ENCODE measurements at places on chromosomes 7 and 10.

DNA sequence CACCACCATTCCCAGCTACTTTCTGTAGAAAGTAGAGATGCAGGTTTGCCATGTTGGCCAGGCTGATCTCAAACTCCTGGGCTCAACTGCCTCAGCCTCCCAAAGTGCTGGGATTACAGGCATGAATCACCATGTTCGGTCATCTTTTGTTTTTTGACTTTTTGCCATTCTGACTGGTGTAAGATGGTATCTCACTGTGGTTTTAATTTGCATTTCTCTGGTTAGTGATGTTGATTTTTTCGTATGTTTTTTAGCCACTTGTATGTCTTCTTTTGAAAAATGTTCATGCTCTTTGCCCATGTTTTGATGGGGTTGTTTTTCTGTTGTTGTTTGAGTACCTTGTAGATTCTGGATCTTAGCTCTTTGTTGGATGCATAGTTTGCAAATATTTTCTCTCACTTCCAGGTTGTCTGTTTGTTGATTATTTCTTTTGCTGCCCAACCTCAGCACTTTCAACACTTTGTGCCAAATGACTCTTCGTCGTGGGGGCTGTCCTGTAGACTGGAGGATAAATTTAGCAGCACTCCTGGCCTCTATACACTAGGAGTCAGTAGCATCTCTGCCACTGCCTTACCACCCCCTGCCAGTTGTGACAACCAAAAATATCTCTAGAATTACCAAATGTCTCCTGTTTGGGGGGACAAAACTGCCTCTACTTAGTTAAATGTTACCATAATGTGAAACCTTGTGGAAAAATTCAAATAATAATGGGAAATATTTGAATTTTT, 6.5 kb upstream of the CPED1 start:
- no peak for DNase-seq

DNA sequence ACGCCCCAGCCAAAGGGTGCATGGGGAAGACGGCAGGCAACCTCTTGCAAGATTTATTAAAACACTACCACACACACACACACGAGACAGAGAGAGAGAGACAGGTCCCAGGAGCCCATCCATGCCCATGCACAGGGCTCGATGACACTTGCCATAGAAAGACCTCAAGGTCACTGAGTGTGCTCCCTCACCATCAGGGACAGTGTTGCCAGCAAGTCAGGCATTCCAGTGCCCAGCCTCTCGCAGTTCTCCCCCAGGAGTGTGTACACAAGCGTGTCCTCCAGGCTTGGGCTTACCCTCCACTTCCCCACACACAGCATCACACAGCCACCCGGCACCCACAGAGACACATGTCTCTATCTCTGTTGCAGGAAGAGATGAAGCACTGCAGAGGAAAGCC, 46.8 kb upstream of the SLF2 start:
- DNase-seq: no peak

DNA sequence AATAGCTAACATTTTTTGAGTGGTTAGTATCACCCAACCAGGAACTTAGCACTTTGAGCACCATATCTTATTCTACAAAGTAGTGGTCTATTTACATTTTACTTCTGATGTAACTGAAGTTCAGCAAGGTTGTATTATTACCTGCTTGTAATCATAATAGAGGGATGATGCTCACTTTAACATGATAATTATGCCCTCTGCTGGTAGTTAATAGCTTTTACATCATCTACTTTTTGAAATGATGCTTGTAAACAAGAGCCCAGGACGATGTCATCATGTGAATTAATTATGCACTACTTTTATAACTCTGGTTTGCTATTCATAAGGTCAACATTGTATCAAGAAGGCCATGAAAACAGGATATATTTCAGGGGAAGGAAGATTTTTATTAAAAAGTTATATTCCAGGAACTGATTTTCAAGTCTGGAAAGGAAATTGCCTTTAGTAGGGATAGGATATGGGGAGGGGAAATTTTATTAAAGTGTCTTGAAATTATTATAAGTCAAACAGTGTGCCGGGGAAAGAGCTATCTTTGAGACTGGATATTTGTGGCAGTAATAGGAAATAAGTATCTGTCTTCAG, 80.3 kb upstream of the SCIN start:
- DNase-seq: peak; percentile 11

- DNase-seq: no peak
These were observed 49.5 kb upstream of the ZNF746 start for GRCh38 chr7:149547126-149547525.

DNA sequence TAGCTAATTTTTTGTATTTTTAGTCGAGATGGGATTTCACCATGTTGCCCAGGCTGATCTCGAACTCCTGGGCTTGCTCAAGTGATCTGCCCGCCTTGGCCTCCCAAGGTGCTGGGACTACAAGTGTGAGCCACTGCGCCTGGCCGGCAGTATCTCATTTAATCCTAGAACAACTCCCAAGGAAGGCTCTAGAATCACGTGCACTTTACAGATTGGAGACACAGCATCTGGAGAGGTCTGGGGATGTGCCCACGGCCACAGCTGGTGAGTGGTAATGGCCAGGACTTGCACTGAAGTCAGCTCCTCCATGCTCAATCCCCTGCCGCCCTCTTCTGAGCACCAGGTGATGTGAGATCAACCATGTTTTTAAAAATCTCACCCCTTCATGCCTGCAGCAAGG, 43.1 kb downstream of the CARD11 start:
- no peak for DNase-seq

GRCh38 chr10:36256948-36257356, 614.9 kb upstream of the FZD8 start:
- DNase-seq: no peak

DNA sequence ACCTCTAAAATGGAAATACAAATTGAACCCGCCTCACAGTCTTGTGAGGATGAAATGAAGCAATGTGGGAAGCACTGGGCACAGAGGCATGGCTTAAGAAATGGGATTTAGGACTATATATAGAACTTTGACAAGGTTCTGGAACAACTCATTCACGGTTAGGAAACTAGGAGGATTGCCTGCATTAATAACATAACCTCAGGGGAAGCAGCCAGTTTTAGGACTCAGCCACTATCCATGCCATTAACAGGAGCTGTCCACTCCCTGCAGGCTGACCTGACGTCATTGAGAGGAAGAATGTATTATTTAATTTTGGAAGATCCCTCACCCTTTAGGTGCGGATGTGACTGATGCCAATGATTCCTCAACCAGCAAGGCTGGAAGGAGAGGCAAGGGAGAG, 34.8 kb downstream of the ITGB8 start:
- no peak for DNase-seq

- DNase-seq: no peak
These were observed 220.3 kb downstream of the ARL4A start for GRCh38 chr7:12907774-12908173.

DNA sequence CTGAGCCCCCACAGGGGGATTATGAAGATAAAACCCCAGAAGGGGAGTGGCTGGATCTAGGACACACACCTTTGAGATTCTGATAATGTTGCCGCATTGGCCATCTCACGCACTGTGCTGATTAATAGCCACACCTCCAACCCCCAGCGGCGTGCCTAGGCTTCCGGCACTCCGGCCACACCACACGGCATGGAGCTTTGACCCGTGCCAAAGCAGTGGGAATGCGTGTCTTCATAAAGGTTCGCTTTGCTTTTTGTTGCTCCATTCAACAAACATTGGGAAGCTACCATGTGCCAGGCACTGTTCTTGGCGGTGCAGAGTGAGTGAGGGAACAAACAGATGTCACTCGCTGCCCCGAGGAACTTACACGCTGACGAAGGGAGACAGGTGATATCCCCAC, 117.6 kb downstream of the TCERG1L start:
- DNase-seq: no peak

GRCh38 chr10:123804716-123805115, 86.9 kb downstream of the CPXM2 start:
- no peak for DNase-seq

DNA sequence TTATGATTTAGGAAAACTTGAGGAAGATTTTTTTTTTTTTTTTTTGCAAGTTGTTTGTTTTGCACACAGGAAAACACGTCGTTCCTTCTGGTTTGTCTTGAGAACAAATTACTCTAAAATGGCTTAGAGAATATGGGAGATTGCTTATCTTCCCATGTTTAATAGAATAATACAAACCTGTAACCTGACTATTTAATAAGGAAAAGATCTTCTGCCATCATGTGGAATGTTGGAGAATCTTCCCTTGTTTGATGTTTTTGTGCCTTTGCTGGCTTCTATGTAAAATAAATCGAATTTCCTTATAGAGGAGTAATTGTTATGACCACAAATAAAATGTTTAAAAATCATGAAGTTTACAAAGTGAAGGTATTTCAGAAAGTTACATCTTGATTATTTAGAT, 818.8 kb downstream of the GATA3 start:
- no peak for DNase-seq

DNA sequence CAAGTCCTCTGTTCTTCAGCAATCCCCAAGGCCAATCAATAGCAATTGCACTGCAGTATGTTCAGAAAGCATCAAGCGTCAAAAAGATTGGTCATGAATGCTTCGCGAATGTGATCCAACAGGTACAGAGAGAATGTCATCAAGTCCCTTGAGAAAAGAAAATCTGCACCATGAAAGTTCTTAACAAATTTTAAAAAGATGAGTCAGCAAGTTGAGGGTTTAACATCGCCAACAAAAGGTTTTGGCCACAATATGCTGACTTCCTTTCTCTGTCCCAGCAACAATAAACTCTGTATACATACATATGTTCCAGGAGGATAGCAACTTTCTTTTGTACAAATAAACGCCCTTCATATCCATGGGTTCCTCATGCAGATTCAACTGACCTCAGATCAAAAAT, 168.5 kb upstream of the C7orf33 start:
- DNase-seq: no peak

DNA sequence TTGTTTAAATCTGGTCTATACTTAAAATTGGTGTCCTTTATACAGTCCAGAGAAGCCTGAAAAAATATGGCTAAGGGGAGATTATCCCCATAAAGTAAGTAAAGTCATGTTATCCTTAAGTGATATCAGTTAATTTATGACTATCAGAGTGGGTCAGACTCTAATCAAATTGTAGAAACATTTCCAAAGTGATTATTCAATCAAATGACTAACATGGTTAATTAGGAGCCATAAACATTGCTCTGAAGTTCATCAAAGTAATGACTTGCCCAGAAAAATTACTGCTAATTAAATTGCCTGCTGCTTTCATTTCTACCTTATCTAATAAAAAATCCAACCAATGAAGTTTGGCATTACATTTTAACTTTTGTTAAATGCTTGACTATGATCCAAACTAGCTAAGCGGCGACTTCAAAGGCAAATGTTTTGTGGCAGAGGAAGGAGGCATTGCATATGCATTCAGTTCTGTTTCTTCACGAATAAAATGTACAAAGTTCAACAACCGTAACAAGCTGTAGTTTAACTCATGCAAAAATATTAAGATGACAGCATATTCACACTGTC, 76.7 kb downstream of the ETV1 start:
- no peak for DNase-seq

GRCh38 chr10:59055045-59055444, 121.4 kb upstream of the PHYHIPL start:
- DNase-seq: no peak

- DNase-seq: peak; percentile 36
These were observed 327.3 kb downstream of the PHTF2 start for GRCh38 chr7:78125884-78126283.

- peak; percentile 54 for DNase-seq
These were observed 4.1 kb upstream of the NT5C2 start for GRCh38 chr10:103197174-103197573.

DNA sequence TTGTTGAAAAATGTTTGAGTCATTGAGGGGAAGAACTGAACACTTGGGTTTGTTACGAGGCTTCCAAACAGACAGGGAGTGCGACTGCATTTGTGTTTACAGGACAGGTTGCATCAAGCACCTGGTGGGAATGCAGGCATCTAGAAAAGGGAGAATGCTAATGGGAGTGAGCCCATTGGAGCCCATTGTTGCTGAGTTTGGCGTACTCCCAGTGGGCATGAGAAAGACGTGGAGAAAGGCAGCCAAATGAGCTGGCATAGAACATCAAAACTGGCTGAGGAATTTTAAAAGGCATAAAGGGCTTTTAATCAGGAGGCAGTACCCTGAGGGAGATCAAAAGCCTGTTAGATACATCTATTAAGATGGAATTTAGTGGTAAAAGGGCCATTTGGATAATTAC, 171.6 kb upstream of the NPSR1 start:
- peak; percentile 8 for DNase-seq

DNA sequence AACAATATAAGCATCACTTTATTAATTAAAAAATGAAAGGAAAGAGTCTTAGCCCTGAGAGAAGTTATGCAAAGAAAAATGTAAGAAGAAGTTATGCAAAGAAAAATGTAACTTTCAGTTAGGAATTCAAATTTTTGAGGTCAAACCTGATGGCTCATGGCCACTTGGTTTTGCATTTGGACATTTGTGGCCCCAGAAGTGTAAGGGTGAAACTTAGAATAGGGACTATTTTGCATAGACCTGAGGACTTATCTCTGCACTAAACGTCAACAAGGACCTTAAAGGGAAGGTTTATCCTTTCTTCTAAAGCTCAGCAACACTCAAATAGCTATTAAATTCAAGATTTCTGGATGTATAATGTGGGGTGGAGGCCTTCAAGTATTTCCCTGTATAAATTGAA, 724.5 kb upstream of the POT1 start:
- DNase-seq: no peak

DNA sequence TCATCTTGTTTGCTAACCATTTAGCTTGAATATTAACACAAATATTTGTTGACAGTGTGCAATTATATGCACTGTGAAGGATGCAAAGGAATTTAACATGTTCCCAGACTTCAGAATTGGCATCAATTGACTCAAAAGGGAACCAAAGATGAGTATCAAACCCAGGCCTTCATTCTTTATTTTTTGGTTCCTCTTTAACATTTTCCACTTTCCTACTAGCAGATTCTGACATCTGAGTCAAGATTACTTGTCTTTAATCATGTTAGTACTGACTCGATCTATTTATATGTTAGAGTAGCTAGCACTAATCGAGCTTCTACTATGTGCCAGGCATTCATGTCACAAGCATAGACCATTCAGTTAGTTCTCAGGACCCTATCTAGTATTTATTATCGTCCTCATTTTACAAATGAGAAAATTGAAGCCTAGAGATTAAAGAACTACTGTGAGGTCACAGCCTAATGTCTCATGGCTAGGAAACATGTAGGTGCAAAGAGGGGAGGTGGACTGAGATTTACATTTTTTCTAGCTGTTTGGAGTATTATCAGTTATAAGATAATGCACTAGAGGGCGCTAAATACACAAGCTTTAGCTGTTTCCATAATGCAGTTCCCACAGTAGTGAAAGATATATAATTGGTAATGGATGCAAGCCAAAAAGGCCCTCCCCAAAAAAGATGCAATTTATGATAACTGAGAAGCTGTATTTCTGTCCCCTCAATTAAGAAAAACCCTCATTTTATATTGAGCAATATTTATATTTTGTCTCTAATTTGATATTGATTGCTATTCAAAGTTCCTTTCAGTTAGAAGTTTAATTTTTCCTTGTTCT, 32.9 kb upstream of the KMT2E start:
- DNase-seq: peak; percentile 58

- DNase-seq: no peak
These were observed 30.5 kb downstream of the IPMK start for GRCh38 chr10:58237014-58237834.

- DNase-seq: peak; percentile 28
These were observed 26.9 kb downstream of the ADCY1 start for GRCh38 chr7:45601094-45601493.

- no peak for DNase-seq
These were observed 224.9 kb downstream of the SKIDA1 start for GRCh38 chr10:21300551-21300950.

- no peak for DNase-seq
These were observed 53.0 kb downstream of the PTPRN2 start for GRCh38 chr7:158534598-158534997.

GRCh38 chr10:100998183-100998990, 1.2 kb upstream of the LZTS2 start:
- DNase-seq: peak; percentile 98

Data from globus pallidus (tissue), 1 donor.